Central memory CD8-positive, alpha-beta T cell (primary cell): ENCODE measurements at places on chromosomes 7 and 10.

- no peak for DNase-seq
Observed at GRCh38 chr7:101993311-101993710, 175.9 kb downstream of the CUX1 start.

- DNase-seq = no peak
Observed at GRCh38 chr7:40674316-40674715, 539.5 kb downstream of the SUGCT start.

- DNase-seq = no peak
Observed at GRCh38 chr10:17510242-17510908, 56.0 kb upstream of the ST8SIA6 start.

GRCh38 chr10:110101464-110102144 is 93.8 kb downstream of the ADD3 start:
- DNase-seq = no peak

DNA sequence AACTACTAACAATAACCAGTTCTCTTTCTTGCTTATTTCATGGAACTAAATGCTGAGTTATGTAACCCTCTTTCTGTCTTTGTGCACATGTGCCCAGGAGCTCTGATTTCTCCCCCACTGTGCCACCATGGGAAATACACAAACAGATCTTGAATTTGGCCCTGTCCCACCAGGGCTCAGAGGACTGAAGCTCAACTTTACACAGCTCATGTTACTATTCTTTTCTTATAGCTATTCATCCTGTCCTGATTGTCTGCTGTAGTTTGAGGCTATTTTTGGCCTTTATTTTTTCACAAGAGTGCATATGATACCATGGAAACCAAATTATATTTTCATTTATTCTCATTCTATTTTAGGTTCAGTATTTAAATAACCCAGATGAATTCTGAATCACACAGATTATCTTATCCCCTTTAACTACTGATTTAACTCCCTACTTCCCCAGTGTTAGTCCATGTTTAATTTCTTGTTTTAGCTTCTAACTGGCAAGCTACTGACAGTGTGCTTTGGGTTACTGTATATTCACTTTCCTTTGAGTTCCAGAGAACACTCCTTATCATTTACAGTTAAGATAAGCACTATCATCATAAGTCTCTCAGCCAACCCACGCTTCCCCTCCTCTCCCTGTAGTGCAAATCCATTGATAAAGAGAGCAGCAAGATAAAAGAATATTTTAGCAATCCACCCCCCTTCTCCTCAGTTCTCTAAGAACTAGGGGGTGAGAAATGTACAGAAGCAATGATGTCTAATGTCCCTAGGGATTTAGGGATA is 71.8 kb upstream of the GSDME start:
- DNase-seq = no peak

DNA sequence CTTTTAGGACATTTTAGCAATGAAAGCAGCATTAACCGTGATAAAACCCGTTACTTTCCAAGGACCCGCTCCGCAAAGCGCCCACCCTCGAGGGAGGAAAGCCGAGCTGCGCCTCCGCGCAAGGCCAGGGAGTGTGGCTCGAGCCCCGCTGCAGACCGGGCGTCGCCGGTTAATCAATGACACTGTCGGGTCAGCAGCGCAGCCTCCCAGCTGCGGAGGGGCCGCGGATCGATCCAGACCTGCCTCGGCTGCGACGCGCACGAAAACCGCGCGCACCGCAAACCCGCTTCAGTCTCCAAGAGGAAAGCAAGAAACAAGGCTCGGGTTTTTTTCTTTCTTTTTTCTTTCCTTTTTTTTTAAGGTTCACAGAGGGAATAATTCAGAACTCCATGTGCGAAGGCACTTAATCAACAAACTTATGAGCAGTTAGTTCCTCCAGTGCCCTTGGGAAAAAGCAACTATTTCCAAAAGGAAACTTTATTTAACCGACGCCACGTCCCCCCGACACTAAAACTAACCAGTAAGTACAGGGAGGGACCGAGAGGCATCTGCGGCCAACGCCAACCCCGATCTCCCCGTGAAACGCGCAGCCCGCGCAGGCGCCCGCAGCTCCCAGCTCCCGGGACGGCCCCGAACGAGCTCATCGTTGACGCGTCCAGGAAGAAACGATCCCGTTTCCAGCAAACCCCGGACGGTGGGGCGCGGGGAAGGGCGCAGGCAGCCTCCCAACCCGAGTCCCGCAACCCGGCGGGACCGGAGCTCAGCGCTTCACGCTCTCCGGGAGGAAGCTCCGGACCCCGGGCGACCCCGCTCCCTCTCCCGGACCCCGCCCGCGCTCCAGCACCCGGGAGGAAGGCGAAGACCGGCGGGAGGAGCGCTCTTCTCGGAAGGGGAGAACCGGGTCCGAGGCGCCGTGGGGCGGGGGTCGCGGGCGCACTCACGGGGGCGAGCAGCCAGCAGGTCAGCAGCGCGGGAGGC is 598 bp downstream of the VIPR2 start:
- DNase-seq = no peak
